Activated CD4-positive, alpha-beta T cell treated with anti-CD3 and anti-CD28 coated beads, Interleukin-2, amount 50 U/mL, for 1 hour (primary cell): ENCODE measurements at places on chromosomes 3 and 15.
A peak's percentile ranks its signal among the peaks of the same experiment; 100 is the strongest.

DNA sequence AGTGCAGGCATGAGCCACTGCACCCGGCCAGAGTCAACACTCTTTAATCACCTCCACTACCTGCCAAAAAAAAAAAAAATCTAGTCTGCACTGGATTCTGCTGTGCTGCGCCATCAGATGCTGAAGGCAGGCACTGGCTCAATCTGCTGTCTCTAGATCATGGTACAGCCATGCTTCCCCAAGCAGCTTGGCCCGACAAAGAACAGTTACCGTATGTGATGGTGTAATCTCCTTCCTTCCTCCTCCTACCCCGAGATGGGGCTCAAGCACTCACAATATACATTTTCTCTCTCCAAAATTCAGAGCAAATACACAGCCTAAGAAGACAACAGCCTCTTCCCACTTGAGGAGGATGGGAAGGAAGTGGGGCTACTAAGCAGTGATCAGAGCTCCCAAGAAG, 45.1 kb downstream of the DAPK2 start:
- no peak for DNase-seq

DNA sequence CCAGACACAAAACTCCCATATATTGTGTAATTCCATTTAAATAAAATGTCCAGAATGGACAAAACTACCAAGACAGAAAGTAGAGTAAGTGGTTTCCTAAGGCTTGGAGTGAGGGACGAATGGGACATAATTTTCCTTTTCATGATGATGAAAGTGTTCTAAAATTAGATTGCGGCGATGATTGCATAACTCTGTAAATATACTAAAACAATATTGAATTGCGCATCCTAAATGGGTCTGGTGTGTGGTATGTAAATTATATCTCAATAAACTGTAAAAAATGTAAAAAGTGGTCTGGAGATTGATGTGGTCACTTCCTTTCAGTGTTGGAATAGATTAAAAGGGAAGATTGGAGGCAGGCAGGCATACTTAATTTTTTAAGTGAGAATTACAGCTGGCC, 105.9 kb upstream of the KCNAB1 start:
- DNase-seq: no peak

GRCh38 chr15:65812916-65813315, 20.8 kb upstream of the DENND4A start:
- DNase-seq: no peak

DNA sequence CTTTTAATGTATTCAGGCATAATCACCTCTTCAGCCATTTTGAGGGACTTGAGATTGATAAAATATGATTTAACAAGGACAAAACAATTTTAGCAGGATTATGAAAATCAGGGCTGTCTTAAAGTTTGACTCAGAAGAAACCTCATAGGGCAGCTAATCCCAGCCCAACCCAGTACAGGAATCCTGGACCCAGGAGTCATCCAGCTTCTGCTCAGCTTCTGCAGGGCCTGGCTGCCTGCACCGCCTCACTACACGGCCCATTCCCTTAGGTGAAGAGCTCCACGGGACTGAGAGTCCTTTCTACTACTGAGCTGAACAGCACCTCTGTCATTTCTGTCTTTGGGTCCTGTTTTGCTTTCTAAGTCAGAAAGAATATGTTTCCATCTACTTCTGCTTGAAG, 37.5 kb downstream of the ARHGAP31 start:
- no peak for DNase-seq

DNA sequence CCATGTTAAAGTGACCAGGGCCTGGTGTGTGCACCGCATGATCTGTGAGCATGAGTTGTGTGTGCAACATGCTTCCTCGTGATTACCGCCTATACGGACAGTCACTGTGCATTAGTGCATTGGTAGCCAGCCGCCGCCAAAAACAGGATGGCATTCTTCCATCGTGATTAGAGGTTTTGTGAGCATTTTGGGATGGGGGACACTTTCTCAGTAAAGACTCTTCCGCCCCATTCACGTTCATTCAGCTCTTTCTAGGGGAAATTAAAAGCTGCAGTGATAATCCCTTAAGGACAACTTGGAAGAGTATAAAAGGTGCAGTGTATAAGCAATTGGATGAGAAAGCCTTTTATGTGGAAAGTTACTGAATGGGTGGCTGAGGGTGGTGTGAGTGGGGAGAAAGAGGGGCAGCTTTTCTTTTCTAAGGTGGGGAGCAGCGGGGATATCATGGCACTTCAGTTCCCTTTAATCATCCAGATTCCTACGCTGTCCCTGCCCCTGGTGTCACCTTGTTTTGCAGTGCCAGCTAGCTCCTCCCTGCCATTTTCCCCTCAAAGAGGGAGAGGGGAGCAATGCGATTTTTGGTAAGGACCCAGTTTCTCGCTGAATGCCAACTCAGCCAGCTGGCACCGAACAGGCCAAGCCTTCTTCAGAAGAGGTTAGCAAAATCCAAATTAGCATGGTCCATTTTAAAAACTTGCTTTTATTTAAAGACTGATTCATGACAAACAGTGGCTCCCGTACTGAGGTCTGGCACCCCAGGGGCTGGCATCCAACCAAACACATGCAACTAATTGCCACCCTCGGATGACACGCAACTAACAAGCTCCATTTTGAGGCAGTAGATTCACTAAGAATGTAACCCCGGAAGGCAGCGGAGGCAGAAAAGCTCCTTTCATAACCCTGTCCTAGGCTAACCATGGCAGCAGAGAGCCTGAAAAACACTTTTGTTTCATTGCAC, 447.8 kb downstream of the FHIT start:
- DNase-seq: no peak

- no peak for DNase-seq
These were observed 111.2 kb downstream of the EOMES start for GRCh38 chr3:27610800-27611525.

GRCh38 chr3:141266797-141267555, 35.4 kb downstream of the PXYLP1 start:
- DNase-seq: peak; percentile 27

DNA sequence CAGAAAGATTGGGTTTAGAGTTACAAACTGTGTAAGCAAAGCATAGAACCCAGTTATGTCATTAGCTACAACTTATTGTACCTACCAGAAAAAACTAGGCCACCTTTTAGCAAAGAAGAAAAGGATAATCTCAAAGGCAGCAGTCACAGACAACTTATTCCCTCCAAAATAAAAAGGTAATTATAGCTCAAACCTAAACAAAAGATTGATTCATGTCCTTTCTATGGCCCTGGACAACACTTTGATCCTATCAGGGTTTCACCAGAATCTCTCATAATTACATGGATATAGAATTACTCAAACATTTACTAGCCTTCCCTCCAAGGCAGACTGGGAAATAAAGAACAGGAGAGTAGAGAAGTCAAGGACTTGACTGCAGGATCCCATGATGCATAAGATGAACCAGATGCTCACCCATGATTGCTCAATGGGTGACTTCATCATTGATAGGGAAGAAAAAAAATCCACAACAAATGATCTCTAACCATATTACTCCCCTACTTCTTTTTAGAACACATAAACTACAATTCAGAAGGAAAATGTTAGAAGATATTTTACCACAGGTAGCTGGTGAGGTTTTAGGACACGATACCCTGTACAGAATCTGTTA, 17.4 kb downstream of the DET1 start:
- DNase-seq: no peak

DNA sequence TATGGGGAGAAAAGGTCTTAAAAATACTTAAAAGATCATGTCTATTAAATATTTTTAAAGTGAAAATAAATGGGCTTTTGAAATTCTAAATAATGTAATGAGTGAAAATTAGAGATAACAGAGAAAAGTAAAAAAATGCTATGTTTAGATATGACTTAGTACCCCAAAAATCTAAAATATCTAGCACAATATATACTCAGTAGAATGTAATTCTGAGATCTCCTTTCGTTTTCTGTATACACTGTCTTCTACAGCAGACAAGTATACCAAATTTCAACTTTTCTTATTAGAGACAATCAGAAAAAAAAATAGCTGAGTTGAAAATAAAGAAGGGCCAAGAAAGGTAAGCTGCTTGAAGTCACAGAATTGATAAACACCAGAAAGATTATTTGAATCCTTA, 140.8 kb downstream of the ADAM10 start:
- DNase-seq: no peak

DNA sequence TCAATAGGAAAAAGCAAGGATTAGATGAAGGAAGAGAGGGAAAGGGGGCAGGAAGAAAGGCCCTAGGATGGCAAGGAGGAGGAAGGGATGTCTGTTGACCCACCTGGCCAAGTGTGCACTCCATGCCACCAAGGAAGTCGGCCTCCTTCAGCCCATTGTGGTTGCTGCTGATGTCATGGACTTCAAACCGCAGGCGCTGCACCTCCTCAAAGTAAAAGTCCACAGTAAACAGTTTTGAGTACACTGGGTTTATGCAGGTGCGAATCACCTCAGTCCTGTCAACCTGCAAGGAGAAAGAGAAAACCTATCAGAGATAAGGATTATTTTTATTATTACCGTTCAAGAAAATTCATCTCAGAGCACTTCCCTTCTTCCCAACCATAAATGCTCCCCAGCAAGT, 220.6 kb upstream of the MRPL3 start:
- no peak for DNase-seq

GRCh38 chr3:33153782-33154181, 40.0 kb downstream of the CRTAP start:
- no peak for DNase-seq

- DNase-seq: no peak
These were observed 164.5 kb downstream of the WNT5A start for GRCh38 chr3:55322638-55323037.
